ENCODE measurements at places on chromosomes 1 and 21.
A peak's percentile ranks its signal among the peaks of the same experiment; 100 is the strongest.

DNA sequence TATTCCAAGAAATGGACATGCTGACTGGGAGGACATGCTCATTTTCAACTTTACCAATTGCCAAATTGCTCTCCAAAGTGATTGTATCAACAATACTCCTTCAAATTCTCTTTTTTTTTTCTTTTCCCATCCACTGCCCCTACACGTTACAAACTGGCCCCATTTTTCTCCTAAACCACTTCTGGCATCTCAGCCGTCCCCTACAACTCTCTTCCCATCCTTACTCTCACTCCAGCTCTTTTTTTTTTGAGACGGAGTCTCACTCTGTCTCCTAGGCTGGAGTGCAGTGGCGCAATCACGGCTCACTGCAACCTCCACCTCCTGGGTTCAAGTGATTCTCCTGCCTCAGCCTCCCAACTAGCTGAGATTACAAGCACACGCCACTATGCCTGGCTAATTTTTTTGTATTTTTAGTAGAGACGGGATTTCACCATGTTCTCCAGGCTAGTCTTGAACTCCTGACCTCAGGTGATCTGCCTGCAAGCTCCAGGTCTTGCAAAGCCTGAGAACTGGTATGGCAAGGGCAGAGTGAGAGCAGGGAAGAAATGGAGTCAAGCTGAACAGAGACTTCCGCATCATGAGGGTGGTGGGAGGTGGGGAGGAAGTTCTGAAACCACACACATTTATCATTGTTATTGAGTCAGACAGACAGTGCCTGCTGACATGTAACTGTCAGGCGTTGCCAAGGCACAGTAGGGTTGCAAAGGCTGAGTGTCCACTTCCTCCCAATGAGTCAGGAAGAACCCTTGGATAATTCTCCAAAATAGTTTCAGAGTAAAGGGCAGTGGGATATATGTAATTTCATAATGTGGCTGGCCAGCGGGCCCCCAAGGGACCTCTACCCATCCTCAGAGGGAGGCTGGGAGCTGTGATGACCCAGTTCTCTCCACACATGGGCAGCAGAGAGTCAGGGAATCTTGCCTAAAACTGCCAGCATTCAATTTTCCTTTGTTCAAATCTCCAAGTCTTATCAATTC lies 17.4 kb downstream of the CELA3A start:
- peak; percentile 40 for DNase-seq

- DNase-seq = no peak
These were observed 197.7 kb downstream of the SMYD3 start for GRCh38 chr1:246309247-246309884.

- no peak for DNase-seq
These were observed 39.0 kb downstream of the SMYD2 start for GRCh38 chr1:214319938-214320337.

- no peak for DNase-seq
These were observed 8.1 kb upstream of the POFUT2 start for GRCh38 chr21:45295576-45296365.

DNA sequence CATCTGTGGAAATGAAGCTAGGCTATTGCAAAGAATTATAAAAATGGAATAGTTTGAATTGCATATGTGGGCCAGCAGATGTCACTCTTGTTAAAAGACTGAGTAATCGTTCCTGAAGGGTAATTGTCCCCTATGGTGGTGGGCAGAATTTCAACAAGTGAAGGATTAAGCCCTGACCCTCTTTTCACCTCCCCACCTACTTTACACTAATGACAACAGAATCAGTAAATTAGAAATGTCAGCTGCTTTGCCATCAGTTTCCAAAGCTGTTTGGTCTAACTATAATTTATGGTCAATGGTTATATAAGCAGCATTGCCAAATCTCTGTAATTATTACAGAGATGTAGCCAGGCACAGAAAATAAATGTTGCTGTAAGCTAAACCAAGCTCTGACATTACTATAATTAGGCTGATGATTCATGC lies 898.6 kb downstream of the AMY1C start:
- DNase-seq = no peak

DNA sequence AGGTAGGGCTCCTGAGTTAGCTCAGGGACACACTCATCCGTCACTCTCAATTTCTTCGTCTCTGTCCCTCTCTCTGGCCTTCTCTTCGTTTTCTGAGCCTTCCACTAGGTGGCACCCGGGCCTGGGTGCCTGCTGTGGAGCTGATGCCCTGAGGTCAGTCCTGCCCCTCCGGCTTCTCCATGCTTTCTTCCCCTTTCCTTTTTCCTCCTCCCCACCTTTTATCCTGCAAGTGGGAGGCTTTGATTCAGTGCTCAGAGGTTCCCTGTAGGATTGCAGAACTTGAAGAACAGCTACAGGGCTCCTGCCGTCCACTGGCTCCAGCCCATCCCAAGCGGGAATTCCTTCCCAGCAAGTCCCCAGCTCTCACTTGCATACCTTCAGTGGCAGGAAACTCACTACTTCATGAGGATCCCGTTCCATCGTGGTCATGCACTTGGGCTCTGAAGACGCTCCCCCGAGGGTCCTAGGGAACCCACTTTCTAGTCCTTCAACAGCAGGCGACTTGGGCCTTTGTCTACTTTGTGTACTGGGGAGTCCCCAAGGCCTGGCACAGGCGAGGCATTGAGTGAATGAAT lies 45.6 kb downstream of the SRRM1 start:
- DNase-seq = peak; percentile 43

GRCh38 chr1:222223010-222223409 lies 324.9 kb downstream of the HHIPL2 start:
- no peak for DNase-seq

DNA sequence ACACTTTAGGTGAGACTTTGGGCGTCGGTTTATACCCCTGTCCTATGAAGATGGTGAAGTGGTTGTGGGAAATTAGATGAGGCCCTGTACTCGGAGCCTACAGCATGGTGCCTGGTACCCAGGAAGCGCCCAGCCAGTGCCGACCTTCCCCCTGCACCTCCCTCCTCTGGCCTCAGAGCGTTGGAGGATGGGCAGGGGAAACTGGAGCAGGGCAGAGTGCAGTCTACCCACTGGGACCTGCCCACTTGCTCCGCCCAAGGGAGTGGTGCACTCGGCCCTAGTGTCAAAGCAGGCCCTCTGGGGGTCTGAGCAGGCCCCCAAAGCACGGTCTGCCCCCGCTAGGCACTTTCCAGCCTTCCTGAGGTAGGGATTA lies 13.0 kb upstream of the TTC22 start:
- DNase-seq = no peak

DNA sequence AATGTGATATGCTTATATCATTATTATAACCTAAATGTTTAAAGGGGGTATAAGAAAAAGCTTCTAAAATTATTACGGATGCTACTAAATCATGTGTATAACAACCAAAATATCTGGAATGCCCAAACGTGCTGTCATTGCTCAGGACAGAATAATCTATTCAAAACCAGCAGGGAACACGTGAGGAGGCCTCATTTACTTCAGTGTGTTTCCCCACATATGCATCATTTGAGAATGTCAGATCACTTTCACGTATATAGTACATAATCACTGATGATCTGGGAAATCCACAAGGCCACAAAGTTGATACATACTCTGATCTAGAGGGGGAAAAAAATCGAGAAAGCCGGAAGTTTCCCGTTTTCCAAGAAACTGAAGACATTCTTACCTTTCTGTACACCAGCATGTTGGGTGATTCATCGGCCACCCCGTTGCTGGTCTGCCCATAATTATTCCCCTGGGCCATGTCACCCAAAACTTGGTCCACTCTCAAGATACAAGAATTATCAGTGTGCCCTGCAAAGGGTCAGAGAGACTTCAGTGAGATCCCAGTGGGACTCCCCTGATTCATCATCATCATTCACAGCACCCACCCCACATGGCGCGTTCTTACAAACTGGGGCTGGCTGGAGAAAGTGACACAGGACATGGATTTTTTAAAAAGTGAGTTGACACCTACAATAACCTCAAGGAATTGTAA lies 1.5 kb downstream of the RGS7 start:
- DNase-seq = no peak

- DNase-seq = no peak
These were observed 3.5 kb downstream of the SLC66A1 start for GRCh38 chr1:19315378-19316198.

DNA sequence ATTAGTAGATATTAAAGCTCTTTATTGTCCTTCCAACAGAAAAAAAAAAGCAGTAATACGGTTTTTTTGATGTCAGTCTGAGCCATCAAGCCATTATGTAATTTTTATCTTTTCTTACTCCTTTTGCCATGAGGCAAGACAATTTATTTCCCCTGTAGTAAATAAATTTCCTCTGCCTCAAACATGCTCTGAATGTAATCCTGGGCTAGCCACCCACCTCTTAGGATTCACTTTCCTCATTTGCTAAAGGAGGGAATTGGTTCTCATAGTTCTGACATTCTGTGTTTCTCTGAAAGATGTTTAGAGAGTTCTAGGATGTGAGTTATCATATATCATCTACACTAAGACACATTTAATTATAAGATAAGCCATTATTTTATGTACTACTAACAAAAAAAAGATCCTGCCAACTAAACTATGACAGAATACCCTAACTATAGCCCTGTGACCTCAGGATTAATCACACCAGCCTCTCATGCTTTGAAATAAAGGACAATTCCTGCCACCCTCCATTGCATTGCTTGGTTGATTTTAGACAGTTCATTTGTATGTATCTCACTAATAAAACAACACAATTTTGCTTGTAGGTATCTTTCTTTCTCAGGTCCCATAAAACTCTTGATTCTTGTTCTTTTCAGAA lies 34.0 kb upstream of the RAP1A start:
- no peak for DNase-seq

- no peak for DNase-seq
These were observed 23.4 kb downstream of the SESN2 start for GRCh38 chr1:28282426-28283407.

DNA sequence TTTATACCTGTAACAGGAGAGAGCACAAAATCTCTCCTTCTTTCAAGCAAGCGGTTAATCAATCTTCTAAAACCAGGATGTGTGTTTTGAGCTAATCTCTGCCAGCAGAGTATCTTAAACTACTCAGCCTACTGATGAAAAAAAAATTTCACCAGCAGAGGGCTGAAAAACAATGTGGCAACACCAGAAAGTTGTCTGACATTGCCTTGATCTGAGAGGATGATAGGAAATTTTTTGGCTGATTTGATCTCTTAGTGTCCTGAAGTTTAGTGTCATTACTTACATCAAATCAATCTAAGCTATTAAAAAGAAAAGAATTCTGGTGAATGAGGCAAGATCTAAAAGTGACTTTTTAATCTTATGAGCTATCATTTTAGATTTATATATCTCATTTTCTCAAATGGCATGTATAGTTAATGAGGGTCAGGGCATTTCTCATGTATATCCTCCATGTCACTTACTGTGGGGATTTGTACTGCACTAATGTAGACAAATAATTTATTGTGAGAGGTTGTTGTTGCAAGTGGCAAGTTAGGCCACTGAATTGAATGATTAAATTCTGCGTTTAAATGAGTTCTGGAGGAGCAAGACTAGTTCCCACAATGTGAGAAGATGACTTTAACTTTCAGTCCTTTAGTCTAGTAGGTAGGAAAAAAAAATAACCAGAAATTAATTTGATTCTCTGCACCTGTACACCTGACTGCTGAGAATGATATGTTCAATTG lies 10.9 kb downstream of the ADAMTS1 start:
- DNase-seq = no peak

- DNase-seq = no peak
These were observed 14.9 kb downstream of the MAP7D1 start for GRCh38 chr1:36170643-36171412.

DNA sequence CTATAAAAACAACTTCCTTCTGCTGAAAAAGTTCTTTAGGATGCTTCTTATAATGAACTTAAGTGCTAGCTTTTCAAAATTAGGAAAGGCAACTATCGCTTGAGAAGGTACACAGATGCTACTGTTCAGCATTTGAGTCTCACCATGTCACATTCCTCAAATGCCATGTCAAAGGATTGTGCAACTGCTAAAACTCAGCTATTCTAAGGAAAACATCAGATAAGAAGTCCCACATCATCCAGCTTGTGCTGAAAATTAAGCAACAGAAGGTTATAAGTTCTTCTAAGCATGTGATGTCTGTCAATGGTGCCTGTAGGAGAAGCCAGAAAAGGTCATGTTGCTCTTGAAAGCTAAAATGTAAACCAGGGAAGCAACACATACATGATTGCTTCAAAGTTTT lies 36.5 kb downstream of the MCOLN2 start:
- DNase-seq = no peak

DNA sequence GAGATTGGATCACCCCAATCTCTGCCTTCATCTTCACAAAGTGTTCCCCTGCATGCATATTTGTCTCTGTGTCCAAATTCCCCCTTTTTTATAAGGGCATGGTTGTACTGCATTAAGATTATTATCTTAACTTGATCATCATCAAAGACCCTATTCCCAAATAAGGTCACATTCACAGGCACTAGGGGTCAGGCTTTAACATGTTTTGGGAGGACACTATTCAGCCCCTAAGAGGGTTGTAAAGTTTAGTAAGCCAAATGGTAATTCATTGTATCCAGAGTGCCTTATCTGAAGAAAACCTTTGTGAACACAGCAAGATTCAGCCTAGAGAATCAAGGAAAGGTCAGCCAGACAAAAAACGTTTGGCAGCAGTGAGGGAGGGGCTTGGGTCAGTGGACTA lies 317.6 kb upstream of the PLD5 start:
- no peak for DNase-seq

DNA sequence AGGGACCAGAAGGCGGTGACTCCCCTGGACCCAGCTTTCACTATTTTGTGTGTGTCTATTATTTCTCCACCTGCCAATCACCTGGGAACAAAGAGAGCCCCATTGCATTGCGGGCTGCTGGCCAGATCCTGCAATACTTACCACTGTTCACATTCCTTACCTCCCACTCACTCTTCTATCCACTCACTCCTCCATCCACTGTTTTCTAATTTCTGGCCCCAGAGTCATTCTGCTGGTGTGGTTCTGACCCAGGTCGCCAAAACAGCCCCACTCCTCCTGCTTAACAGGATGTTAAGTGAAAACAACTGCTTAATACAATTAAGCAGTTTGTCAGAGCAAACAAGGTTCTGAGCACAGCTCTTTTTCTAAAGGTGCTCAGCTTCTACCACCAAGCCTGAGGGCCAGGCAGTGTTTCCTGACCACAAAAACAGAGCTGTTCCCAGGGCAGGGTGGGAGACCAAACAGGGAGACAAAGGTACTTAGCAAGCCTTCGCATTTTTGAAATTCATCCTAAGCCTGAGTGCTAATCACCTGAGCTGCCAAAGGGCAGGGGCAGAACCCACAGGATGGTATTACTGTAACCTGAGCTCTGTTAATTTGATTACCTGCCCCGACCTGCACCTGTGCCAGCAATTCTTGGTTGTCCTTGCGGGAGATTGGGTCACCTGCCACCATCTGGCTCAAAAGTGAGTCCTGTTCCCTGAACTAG lies 38.5 kb upstream of the EFCAB14 start:
- DNase-seq = no peak

DNA sequence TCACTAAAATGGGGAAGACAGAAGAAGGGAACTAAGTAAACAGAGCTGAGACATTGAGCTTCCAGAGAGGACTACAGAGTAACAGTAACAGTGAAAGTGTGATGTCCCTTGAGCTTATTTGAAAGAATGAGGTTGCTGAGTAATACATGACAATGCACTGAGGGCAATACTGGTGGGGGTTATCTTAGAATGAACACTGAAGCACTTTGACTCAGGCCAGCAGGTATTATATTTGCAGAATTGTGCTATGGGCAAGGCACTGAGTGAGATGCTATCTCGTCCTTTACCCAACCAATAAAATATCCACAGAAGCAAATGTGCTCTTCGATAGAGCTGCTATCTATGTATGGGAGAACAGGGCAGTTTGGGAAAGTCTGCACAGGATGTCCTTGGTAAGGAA lies 133.2 kb downstream of the DISP1 start:
- DNase-seq = no peak
